ENCODE measurements at places on chromosomes 2 and 18.

DNA sequence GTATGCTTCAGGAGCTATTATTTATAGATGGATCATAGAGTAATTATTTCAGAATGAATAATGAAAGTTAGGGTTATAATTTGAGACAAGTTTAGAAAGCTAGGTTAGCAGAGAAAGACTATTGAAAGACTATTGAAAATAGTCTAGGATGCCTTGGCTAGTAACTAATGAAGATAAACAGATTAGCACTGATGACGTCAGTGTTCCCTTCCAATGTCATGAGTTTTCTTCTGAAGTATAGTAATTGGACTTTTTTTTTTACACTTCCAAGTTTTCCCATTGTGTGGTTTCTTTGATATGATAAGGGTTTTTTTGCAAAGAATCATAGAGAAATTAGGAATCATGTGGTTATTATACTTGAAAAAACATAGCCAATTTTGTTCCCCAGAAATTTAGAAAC, 1041.5 kb upstream of the CRIM1 start:
- no peak for DNase-seq

GRCh38 chr2:23449413-23449812, 64.4 kb downstream of the KLHL29 start:
- DNase-seq = no peak

- DNase-seq = no peak
Measured at GRCh38 chr2:235575431-235575830, 81.6 kb downstream of the AGAP1 start.

- no peak for DNase-seq
Measured at GRCh38 chr2:188203776-188204175, 87.9 kb upstream of the GULP1 start.

DNA sequence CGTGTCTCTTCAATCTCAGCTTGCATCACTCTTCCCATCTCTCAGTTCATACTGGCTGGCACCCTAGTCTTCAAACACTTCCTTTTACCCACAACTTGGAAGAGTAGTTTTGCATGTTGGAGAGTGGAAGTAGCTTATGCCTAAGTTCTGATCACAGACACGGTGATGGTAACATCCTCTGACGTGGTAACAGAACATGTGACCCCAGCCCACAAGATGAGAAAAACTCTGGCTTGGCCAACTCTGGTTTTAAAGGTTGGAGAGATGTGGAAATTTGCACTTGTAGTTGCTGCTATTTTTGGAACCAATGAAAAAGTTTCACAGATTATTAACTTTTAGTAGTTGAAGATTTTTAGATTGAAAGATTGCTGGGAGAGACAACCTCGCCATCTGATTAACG, 155.4 kb upstream of the SLC35G4 start:
- no peak for DNase-seq

GRCh38 chr2:7242189-7242867, 325.1 kb downstream of the RNF144A start:
- DNase-seq = no peak

GRCh38 chr2:100940766-100941645, 61.1 kb upstream of the RPL31 start:
- no peak for DNase-seq

GRCh38 chr2:207136874-207137273, 28.9 kb downstream of the KLF7 start:
- DNase-seq = no peak

DNA sequence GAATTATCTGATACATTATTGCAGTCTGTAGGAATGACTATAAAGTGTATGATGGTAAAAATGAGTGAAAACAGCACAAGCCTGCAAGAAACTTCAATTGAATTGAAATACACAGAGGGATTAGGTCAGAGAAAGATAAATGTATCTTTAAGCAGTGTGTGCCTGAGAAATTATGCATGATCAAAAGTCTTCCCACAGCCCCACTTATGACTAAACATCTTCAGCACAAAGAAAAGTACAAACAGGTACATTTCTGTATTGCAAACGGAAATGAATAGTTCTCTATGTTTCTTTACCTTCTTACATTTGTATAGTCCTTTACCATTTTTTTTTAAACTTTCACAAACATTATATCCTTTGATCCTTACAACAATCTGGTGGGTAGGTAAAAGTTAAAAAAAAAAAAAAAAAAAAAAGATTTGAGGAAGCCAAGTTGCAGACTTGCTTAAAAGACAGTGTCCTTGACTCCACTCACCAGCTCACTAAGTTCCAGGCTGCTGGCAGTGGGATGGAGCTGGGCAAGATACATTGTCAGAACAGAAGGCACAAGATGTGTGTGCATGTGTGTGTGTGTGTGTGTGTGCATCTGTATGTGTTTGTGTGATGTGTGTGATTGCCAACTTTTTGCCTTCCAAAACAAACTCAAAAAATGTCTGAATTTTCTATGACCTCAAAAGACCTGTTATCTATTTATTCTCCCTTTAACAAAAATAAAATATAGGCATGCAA, 423.7 kb upstream of the ACVR2A start:
- no peak for DNase-seq

DNA sequence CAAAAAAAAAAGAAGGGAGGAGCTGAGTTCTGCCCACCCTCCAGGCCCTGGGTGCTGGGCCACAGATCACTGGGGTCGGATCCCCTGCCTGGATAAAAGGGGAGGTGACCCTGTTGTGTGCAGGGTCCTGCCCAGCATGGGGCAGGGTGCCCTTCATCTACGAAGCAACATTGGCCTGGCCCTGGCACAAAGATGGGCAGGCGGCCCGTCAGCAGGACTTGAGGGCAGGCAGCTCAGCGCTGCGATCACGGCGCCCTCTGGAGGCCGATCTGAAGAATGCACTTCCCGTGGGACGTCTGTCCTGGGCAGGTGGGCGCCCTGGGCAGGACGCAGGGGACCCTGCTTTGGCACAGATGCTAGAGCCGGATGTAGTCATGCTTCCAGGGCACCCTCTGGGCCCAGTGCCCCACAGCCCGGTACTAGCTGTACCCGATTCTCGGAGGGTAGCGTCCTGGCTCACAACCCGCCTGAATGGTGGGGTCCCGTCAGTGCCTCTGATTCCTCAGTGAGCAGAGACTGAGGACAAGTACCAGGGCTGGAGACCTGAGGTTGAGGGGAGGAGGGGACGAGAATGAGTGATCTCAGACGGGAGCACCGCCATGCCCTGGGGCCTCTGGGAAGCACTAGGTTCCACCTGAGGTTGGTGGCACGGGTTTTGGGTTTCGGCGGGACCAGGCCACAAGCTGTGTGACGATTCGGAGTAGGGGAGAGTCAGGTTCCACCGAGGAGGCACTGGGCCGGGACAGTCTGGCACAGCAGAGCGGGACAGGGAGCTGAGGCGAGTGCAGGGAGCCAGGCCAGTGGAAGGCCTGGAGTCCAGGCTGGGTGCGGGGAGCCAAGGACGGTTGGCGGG, 18.0 kb downstream of the ARID5A start:
- no peak for DNase-seq

DNA sequence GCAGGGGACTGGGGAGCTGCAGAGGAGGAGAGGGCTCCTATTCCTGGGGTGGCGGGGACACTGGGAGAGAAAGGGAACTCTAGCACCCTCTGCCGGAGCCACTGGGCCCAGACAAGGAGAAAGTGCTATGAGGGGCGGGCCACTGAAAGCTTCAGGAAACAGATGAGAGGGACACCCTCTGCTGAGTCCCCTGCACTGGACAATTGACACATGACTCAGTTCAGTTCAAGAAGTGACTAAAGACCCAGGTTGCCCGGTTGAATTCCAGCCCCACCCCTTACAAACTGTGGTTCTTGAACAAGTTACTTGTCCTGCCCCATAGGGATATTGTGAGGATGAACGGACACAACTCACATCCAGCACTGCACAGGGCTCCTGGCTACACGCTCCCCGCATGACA, 5.0 kb downstream of the RUFY4 start:
- no peak for DNase-seq

GRCh38 chr18:10289251-10289650, 165.2 kb upstream of the APCDD1 start:
- DNase-seq = no peak

DNA sequence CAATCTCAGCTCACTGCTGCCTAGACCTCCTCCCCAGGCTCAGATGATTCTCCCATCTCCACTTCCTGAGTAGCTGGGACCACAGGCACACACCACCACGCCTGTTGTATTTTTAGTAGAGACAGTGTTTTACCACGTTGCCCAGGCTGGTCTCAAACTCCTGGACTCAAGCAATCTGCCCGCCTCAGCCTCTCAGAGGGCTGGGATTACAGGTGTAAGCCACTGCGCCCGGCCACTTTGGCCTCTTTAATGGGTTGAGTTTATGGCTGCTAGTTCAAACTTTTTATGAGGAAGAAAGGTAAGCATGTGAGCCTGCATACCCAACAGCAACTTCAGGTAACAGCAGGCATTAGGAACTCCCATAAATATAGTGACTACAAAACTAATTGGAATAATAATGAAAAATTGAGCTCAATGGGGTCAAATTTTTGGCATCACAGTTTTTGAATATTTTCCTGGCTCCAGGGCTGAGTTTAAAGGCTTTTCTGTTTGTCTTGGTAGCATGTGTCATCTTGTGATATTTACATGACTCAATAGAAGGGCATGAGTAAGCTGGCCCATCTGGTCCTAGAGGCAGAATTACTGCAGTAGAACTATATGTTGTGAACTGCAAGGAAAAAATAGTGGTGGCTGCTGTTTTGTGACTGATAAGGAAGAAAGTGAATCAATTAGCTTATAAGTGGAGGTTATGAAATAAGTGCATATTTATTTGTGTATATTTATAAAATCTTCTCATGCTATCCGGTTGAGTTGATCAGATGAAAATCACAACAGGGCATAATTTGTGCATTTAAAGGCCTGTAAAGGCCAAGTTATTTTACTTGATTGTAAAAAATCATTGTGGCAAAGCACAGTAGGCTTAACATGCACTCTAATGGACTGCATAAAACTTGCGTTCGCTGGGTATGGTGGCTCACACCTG, 24.8 kb downstream of the GALM start:
- no peak for DNase-seq

DNA sequence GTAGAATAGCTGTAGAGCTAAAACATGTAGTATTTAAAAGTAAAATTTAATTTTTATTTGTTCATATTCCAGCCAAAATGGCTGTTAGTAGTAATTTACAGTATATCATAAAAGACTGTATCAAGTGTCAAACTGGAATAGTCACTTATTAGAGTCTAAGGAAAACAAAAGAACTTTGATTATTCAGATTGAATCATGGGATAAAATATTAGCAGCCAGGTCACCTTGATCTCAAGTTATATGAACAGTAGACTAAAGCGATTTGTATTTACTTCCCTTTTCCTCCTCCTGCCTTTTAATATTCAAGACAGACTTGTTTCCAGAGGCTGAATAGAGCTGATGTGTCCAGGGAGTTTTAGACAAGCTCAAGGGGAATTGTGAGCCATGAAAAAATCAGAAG, 54.4 kb downstream of the PMAIP1 start:
- DNase-seq = no peak

- no peak for DNase-seq
Measured at GRCh38 chr18:9696112-9696511, 12.0 kb upstream of the RAB31 start.

DNA sequence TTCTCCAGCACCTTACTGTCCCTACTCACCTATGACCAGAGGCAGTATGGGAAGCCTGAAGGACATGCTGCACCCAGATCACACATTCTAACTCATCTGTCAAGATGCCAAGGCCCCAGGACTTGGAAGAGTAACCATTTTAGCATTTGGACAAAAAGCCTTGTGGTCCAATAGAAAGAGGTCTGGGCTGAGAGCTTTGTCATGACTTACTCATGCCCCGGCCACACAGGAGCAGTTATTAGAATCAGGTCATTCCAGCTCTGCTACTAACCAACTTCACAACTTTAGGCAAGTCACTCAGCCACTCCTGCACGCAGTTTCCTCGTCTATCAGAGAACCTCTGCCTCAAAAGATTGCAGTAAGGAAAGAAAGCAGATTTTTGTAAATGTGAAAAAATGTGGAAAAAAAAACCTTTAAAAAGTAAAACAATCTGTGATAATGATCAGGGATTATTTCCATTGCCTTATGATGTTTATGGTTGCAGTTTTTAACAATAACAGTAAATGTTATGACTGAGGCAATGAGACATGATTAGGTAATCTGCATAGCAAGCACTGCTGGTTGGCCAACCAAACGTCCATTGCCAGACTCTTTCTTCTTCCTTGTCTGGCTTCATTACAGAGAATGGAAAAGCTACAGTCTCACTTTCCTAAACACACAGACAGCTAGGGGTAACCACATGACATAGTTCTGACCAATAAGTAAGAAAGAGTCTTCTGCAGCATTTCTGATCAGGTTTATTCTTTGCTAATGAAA, 255.4 kb upstream of the CHAC2 start:
- no peak for DNase-seq

GRCh38 chr2:29841386-29842004, 79.9 kb downstream of the ALK start:
- no peak for DNase-seq

- DNase-seq = no peak
Measured at GRCh38 chr2:139365189-139365588, 585.0 kb upstream of the NXPH2 start.

DNA sequence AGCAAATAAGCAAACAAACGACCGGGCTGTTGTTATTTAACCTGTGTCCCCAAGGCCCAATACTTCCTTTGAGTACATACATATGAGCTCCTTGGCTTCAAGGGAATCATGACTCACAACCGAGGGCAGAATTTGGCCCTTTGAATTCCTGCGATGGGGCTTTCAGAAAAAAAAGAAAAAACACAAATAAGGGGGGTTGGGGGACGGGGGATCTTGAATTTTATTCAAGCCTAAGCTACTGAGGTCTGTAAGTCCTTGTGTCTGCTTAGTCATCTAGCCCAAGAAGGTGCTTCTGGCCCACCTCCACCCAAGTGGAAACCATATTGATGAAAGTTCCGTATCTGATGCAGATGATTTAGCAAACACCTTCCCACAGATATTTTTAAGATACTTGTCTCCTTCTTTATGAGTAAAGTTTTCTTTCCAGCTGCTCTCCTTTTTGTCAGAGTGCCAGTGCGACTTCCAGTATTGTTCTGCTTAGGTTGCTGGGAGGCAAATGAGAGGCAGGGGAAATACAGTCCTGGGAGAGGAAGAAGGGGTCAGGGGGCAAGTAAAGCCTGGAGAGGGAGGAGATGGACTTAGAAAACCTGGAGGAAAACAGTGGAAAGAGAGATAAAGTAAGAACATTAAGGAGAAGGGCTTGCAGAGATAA, 169.6 kb downstream of the ZEB2 start:
- DNase-seq = no peak

DNA sequence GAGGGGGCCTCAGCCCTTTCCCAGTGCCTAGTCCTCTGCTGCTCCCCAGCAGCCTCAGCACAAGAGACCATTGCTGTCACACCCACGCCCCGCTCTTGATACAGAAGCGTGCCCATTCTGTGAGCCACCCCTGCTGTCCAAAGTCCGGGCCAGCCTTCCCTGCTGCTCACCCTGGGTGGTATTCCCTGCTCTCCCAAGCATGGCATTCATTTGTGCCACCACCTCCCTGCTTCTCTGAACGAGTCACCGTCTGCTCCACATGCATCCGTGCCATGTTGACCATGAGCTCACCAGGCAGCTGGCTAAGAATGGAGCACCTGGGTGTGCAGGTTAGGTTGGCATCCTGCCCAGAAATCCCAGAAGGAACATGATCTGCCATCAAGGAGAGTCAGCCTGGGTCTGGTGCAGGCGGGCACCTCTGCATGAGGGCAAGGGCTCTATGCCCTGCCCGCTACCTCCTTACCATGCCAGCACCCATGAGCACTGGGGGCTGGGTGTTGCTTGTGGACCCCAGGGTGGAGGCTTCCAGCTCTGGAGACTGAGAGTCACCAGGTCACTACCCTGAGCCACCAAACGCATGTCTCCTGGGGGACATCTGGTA, 63.0 kb downstream of the TWIST2 start:
- peak; percentile 39 for DNase-seq

- no peak for DNase-seq
Measured at GRCh38 chr2:10124538-10125045, 2.1 kb downstream of the RRM2 start.
